Activated CD4-positive, alpha-beta memory T cell treated with anti-CD3 and anti-CD28 coated beads, Interleukin-2, amount 10 ng/mL, durations not matched to agents 7 days and 5 days (primary cell): ENCODE measurements at places on chromosomes 2 and 18. TPM values are rescaled to one million over a fixed set of nuclear protein-coding genes. Genes with fewer than 3 reads are reported as not detected.

GRCh38 chr18:6773777-6774176 lies 44.3 kb downstream of the ARHGAP28 start:
- H3K4me3 ChIP-seq, result no peak overlapping the region
- no peak for DNase-seq
- H3K27ac ChIP-seq, result no peak overlapping the region
- H3K4me1 ChIP-seq, result no peaks in the 10 kb centered on the region
- H3K36me3 ChIP-seq, result no peaks in the 10 kb centered on the region

GRCh38 chr2:109028277-109028676 lies 39.3 kb upstream of the EDAR start:
- H3K4me1 ChIP-seq, result peaks cover 22% of the 10 kb centered on the region
- H3K27ac ChIP-seq, result no peak overlapping the region
- DNase-seq, result no peak

GRCh38 chr2:210584834-210585233 lies 28.4 kb downstream of the CPS1 start:
- no peak for DNase-seq
- H3K36me3 ChIP-seq, result no peaks in the 10 kb centered on the region
- no peak overlapping the region for H3K4me3 ChIP-seq
- H3K4me1 ChIP-seq, result no peaks in the 10 kb centered on the region

GRCh38 chr2:18889565-18890332 lies 300.4 kb upstream of the NT5C1B start:
- H3K4me3 ChIP-seq, result no peak overlapping the region
- DNase-seq, result no peak
- H3K27ac ChIP-seq, result no peak overlapping the region
- no peaks in the 10 kb centered on the region for H3K27me3 ChIP-seq
- no peaks in the 10 kb centered on the region for H3K4me1 ChIP-seq

UPP2 gene
- total RNA-seq, result not detected
